Suppressor macrophage (primary cell): ENCODE measurements at places on chromosomes 5 and 9.

DNA sequence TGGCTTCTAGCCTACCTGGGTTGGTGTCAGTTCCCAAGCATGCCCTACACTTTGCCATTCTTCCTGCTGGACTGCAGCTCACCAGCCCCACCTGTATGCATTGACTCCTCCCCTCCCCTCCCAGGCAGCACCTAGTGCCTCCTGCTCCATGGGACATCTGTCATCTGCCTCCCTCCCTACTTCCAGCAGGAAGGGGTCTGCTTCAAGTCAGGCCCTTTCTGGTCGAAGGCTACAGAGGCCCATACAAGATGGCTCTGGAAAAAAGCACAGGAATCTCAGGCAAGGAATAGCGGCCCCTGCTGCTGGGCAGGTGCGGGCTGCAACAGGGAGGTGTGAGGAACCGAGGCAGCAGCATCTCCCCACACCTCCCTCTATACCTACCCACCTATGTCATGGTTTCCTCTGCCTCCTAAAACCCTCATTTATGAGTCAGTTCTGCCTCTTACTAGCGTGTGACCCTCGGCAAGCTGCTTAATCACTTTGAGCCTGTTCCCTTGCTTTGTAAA, 19.7 kb downstream of the WWC1 start:
- DNase-seq, result no peak

DNA sequence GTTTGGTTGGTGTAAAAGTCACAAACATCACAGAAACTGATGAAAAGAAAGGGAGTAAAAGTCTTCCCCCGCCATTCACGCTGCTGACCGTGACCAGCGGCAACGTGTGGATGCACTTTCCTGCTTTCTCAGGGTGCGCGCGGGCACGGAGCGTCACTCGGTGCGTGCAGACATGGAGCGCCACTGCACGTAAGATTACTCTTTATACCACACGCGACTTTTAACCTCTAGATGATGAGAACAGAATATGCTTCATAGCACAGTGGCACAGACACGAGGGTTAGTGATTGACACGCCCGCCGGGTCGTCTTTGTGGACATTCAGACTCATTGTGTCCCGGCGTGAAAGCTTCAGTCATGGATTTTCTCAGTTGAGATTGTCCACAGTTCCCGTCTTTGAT, 15.7 kb downstream of the CEP72 start:
- DNase-seq, result no peak

DNA sequence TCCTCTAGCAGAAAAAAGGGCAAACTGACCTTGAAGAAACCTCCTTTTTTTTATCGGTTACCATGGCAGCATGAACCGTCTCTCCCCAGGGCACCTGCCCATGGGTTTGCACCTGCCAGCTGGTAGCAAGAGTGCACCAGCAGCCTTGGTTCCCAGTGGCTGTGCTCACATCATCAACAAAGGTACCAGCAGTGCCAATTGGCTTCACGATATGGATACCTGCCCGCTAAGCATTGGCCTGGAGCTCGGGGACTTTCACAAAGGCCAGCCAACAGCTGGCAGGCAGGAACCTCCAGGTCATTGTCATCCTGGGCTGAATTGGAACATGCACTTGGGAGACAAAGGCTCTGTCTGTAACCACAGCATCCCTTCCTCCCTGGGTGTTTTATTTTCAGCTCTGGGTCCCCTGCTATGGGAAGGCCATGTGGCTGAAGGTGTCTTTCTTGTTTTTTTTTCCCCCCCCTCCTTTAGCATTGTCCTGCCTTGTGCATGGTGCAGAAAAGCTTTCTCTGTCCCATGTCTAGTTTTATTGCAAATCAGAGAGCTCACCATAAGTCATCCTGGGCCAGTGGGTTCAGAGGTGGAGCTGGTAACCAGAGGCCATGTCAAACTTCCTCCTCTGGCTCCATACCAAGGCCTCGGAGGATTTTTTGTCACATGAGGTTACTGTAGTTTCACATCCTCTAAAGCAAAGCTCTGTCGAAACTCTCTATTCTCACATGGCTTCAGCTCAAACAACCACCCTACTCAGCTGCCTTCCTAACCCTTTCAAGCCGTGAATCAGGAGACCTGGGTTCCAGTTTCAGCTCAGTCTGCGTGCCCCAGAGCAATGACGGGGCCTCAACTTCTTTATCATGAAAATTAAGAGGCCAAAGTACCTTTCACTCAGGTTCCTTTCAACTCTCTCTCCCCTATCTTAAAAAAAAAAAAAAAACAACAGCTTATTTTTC, 145.5 kb upstream of the MAP3K1 start:
- DNase-seq, result peak; percentile 97

DNA sequence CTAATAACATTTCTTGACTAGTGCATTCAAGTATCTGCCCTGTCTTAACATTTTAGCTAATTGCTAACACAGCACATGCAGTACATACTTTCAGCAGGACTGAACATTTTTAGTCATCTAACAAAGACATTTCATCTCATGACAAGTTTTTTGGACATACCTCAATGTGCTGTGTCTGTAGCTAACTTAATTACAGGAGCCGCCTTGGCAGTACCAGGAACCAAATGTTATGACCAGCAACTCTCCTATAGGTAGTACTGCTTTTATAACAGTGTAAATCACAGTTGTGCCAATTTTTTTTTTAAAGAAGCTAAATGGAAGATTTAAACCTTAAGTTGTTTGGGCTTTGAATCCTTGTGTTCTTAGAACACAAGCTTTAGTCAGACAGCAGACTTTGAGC, 99.4 kb upstream of the SAP30L start:
- DNase-seq, result no peak

DNA sequence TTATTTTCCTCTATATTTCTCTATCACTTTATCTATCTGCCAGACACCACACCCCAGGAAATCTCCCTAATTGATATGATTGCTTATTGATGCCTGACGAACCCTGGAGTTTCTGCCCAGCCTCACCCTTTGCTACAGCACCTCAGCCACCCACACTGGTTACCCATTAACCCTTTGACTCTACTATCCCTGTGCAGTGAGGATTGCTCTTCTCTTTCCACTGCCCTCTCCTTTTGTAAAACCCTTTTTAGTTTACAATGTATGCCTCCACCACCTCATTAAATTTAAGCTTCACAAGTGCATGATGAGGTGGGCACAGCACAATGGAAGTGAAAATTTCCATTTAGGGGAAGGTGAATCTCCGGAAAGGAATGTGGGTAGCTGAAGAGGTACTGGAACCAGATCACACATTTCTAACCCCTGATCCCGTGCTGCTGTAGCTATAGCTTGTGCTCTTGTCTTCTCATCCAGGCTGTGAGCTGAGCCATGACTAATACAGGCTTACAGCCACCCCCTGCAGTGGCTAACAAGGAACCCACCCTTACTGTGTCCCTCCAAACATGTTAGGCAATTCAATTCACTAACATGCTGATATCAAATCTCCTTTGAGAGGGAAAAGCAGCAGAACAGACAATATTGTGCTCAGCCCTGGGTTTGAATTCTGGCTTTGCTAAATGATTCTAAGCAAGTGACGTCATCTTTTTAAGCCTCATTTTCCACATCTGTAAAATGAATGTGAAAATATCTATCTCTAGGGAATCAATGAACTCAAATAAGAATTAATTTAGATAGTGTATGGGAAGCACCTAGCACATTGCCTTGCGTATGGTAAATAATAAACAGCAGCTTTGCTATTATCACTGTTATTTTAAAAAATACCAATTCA, 186.9 kb upstream of the TRIM32 start:
- DNase-seq, result no peak
